ENCODE measurements at places on chromosomes 7 and 10. TPM values are rescaled to one million over a fixed set of nuclear protein-coding genes. Genes with fewer than 3 reads are reported as not detected.

GRCh38 chr10:29941476-29941875 lies 117.9 kb downstream of the JCAD start:
- DNase-seq = no peak

Gene GPR15LG
- not detected for total RNA-seq

- no peak for DNase-seq
Observed at GRCh38 chr7:108093341-108093740, 36.8 kb downstream of the LAMB4 start.

DNA sequence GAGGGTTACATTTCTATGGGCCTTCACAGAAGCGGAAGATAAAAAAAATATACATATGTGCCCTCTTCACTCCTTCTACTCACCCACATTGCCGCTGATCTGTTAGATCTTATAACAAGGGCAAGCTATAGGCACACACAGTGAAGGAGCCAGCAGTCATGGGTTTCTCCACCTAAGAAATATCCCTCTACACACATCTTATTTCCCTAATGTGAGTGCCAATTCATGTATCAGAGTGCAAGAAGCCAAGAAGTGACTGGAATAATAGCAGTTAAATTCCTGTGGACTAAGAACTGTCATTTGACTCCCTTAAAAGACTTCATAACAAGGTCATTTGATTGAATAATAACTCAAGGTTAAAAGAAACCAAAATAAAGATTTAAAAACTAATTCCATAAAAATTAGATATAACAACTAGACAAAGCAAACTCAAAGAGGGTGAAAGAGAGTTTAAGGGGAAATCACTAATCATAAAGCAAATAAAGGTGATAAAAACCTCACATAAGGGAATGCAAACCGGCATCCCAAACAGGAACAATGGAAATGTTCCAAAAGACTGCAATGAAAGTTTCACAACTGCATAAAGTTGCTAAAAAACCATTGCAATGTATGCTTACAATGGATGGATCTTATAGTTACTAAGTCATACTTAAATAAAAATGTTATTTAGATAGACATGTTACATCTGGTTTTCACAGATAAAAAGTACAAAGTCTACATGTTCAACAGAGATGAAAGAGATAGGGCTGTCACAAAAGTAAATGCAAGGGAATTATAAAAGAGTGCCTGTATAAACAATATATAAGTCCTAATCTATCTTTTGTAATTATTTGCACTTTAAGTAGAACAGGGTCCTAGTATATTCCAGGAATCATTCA lies 42.8 kb downstream of the ARHGAP21 start:
- DNase-seq = no peak

Gene ANKRD26
- 6.0 TPM for total RNA-seq

DNA sequence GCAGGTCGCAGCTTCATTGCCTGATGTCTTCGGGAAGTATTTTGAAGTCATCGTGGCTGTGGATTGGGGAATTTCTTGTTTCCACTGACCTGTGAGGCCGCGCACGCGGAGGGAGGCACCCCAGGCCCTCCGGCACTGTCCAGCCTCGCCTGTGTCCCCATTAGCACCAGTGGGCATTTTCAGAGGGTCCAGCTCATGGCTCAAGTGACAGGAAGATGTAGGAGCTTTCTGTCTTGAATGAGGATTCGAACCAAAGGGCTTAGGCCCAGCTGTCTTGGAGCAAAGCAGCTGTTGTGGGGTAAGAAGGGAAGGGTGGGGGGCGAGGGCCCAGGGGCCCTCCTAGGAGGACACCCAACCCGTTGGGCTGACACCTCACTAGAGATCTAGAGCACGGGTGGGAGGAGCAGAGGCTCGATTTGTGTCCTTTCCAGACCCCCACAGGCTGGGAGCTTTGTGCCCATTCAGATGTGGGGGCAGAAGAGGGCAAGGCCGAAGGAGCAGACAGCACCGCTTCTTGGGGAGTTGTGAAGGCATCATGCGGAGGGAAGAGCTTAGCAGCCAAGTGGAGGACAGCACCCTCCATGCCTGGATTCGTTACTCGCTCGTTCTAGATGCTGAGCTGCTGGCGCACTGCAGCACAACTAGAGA lies 914 bp downstream of the ZNF37A start:
- no peak for DNase-seq

Gene CPVL
- not detected for total RNA-seq

Gene RSPH10B
- total RNA-seq = not detected

Gene SOSTDC1
- not detected for total RNA-seq

- no peak for DNase-seq
Observed at GRCh38 chr10:51838471-51838870, 139.1 kb upstream of the CSTF2T start.

- DNase-seq = no peak
Observed at GRCh38 chr10:103889121-103889720, 28.8 kb downstream of the STN1 start.

DNA sequence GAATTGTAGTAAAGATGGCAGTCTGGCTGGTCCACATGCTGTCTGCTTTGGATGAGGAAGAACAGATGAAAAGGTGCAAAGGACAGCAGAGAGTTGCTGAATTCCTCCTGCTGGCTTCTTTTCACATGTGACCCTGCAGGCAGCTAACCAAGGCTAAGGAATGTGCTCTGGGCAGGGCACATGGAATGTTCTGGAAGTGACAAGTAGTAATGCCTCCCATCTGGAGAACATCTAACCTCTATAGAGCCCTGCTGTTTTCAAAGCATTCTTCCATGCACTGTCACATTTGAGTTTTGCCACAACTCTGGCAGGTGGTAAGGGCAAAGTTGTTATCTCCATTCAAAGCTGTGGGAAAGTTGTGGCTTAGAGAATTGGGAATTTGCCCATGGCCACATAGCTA lies 208.8 kb downstream of the STK31 start:
- no peak for DNase-seq

- DNase-seq = no peak
Observed at GRCh38 chr7:33806298-33807154, 98.8 kb upstream of the BMPER start.

GRCh38 chr7:28447071-28447470 lies 34.8 kb downstream of the CREB5 start:
- DNase-seq = no peak

Gene SPACDR
- 2.7 TPM for total RNA-seq

Gene GPR26
- total RNA-seq = not detected

Gene SEPTIN14
- total RNA-seq = not detected

Gene CLDN3
- total RNA-seq = not detected

Gene ZNF485
- total RNA-seq = 7.6 TPM

DNA sequence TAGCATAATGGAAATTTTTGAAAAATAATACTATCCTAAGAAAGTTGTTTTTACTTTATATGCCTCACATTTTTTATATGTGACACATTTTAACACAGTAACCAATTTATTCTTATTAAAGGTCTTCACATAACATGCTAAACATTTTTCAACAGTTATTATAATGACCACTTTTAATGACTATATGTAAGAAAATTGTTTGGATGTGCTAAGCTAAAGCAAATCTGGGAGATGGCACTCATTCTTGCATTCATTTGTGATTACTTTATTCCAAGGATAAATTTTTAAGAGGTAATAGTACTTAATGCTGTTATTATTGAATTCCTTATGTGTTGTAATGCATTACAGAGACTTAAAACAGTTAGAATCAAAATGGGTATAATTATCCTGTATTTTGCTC lies 88.1 kb downstream of the ANKIB1 start:
- DNase-seq = no peak

DNA sequence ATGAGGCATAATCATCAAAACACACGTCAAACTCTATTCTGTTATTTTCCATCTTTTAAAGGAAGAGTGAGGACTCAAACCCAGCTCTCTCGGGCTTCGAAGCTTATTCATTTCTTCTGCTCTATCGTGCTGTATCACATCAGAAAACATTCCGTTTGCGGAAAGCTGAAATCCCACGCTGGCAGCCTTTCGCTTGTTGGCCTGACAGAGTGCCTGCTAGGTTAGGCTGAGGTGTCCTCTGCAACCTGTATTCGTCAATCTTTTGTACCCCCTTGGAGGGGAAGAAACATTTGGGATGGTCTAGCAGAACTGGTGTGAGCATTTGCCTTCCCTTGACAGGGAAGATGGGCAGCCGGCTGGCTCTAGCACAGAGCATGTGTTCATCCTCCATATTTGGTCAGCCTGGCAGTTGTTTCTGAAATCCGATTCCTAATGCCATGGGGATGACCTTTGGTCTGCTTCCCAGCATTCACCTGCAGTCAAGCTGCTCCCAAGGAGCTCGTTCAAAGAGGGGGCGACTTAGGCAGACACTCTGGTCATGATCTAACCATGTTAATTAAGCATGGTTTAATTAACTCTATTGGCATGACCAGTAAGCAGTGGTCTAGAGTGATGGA lies 55.2 kb downstream of the TACC2 start:
- DNase-seq = no peak

- no peak for DNase-seq
Observed at GRCh38 chr7:95921543-95921942, 149.2 kb downstream of the DYNC1I1 start.

- DNase-seq = no peak
Observed at GRCh38 chr7:38975944-38976392, 1.7 kb upstream of the POU6F2 start.

Gene CCAR1
- total RNA-seq = 88.2 TPM

Gene WIPF3
- total RNA-seq = not detected

Gene FGFR2
- not detected for total RNA-seq

Gene HPSE2
- not detected for total RNA-seq

DNA sequence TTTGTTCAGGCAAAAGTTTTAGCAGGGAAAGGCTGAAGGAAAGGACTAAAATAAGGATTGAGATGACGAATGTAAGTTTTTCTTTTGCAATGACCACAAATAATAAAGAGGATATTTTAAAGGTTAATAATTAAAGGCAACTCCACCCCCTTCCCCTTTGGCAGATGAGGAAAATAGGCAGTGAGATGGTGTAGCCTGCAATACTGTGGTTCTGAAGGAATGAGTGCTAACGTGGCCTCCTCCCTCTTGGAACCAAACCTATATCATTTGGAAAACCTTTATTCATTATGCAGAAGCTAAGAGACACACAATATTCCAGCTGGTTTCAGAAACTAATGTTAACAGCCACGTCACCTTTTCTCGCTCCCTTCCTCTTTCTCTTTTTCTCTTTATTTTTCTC lies 70.9 kb upstream of the COL1A2 start:
- DNase-seq = no peak

Gene ZNF467
- total RNA-seq = 0.32 TPM

GRCh38 chr10:14527134-14527844 lies 196.6 kb upstream of the FRMD4A start:
- no peak for DNase-seq

GRCh38 chr7:12907774-12908173 lies 220.3 kb downstream of the ARL4A start:
- DNase-seq = no peak

GRCh38 chr10:32131388-32131787 lies 75.2 kb upstream of the KIF5B start:
- no peak for DNase-seq

DNA sequence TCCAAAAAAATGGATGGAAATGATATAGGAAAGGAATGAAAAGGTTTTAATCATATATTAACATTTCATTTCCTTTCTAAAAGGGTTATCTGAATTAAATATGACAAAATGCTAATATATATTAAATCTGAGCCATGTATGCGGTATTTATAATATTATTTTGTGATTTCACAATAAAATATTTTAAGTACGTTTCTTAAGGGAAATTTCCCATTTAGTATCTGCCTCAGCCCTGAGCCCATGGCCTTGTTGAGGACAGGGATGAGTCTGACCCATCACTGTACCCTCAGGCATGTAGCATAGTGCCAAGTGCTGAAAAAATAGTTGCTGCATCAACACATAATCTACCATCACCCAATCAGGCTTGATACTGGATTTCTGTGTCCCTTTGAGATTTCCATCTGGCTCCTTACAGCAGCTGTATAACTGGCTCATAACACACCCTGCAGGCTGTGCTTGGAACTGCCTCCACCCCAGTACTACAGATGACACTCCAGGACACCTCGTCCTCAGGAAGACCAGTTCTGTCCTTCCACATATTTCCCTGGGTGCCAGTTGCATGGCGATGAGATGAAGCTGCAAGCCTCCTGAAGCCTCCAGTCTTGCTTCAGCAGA lies 59.4 kb upstream of the ASAH2 start:
- no peak for DNase-seq

- peak; percentile 16 for DNase-seq
Observed at GRCh38 chr7:1667566-1668395, 2.3 kb upstream of the ELFN1 start.

- no peak for DNase-seq
Observed at GRCh38 chr7:69751026-69751425, 152.8 kb downstream of the AUTS2 start.

- no peak for DNase-seq
Observed at GRCh38 chr7:33819658-33820057, 85.7 kb upstream of the BMPER start.

Gene GSTO1
- 55.9 TPM for total RNA-seq

Gene JCAD
- total RNA-seq = not detected

DNA sequence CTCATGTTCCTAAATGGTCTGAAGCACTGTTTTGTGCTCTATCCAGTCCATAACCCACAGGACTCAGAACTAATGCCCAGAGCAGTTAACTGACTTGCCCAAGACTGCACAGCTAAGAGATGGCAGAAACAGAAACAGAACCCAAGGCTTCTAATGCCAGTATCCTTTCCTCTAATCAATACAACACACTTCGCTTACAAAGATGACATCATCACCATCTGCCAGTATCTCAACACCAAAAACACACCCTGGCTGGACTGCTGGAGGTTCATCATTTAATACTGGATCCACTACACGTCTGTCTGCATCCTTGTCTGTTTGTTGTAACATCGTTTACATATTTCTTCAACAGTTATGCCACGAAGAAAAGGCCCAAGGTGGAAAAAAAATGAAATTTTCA lies 165.3 kb downstream of the SFMBT2 start:
- no peak for DNase-seq

DNA sequence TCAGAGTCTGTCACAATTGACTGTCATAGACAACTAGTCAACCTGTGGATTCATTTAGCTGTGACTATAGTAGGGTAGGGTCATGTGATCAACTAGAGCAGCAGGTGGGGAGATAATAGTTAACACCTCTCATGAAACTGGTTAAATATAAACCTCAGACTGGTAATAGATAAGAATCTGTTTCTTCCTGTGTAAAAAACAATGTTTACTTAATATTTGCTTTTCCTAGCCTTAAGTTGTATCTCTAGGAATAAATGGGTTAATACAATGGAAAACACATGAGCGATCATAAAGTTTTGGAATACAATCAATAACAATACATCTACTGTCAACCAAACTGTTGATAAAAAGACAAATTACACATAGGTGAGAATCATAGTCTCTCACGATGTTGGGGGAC lies 43.4 kb upstream of the ITGB8 start:
- DNase-seq = no peak

Gene ZNF25
- total RNA-seq = 3.5 TPM

Gene CHST3
- not detected for total RNA-seq

GRCh38 chr10:28540145-28540544 lies 7.2 kb downstream of the WAC start:
- no peak for DNase-seq

Gene ZNF37A
- 23.1 TPM for total RNA-seq

GRCh38 chr7:158588878-158589442 lies 1.3 kb upstream of the PTPRN2 start:
- DNase-seq = no peak

Gene TUBB8
- not detected for total RNA-seq

GRCh38 chr10:13492493-13493180 lies 36.2 kb downstream of the BEND7 start:
- no peak for DNase-seq

Gene OR6B1
- not detected for total RNA-seq

Gene WAPL
- 38.5 TPM for total RNA-seq

Gene CALHM3
- not detected for total RNA-seq

Measured in activated B cell treated with CpG ODN at 0.5 μM for 24 hours (primary cell).